Stimulated activated CD8-positive, alpha-beta memory T cell treated with anti-CD3 and anti-CD28 coated beads, Interleukin-4, amount 100 ng/mL, for 24 hours (primary cell): ENCODE measurements at places on chromosomes 13 and 19.

DNA sequence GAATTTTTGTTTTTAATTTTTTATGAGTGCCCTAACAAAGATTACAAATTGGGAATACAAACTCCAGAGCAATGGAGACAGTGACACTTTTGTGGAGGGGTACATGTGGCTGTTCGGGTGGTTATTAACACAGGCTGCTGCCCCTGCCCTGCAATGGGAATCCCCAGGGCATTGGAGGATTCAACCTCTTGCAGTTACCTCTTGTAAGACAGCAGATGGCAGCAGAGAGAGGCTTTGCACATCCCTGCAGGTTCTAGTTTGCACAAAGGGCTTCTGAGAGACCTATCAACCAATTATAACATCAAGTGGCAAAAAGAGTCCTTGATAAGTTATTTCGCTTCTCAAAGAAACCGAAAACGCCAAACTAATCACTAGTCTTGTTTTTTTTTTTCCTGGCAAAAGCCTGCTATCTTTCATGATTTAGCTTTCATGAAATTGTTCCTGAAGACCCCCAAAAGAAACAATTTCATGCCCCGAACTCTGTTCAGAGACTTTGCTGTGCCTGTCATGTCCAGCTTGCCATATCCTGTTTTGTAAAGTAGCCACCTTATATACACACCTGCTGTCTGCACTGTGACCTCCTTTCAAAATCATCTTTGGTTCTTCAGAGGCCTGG, 10.4 kb downstream of the GJB2 start:
- DNase-seq = no peak

GRCh38 chr19:56841193-56841543, 642 bp upstream of the PEG3 start:
- DNase-seq = no peak

DNA sequence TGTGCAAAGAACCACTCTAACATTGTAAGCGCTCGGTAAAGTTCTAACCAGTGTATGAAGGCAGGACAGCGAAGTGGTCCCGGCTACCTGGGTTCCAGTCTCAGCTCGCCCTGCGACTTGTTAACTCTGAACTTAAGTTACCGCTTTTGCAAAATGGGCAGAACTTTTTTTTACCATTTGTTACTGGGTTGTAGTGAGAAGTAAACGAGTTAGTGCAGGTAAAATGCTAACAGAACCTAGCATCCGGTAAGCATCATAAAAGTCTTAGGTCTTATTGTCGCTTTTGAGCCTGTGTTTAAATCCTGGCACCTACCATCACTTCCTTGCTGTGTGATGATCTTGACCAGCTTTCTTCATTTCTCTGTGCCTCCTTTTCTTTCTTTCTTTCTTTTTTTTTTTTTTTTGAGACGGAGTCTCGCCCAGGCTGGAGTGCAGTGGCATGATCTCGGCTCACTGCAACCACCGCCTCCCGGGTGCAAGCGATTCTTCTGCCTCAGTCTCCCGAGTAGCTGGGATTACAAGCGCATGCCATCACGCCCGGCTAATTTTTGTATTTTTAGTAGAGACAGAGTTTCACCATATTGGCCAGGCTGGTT, 734 bp upstream of the TRMT1 start:
- no peak for DNase-seq

DNA sequence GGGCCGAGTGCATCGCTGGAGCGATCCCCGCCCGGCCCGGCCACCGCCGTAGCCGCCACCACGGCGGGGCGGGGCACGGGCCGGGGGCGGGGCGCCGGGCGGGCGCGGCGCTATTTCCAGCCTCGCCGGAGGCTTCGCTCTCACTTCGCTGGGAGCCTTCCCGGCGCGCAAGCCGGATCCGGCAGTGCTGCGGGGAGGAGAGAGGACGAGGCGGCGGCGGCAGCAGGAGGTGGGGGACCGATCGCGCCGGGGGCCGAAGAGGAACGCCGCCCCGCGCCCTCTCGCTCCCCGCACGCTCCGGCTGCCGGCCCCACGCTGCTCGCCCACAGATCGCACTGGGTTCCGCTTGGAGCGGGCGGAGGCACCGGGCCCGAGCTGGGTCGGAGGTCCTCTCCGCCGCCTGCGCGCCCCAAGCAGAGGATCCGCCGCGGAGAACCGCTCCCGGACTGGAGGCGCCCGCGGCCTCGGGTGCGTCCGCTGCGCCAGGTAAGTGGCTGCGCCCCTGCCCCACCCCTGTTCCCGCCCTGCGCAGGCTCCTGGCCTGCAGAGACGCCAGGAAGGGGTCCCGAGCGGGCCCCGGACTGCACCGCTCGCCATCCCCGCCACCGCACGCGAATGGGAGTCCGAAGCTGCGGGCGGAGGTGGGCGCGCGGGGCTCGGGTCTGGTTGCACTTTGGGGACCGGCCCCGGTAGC, at the start of gene CHST8:
Gene CHST8, plus strand, starts transcription at position 143 of the 694 bp plus-strand sequence. CDS start 67,309 bp downstream, outside the sequence.
- DNase-seq = no peak

- DNase-seq = no peak
Measured at GRCh38 chr19:13962699-13963602, 10.6 kb downstream of the DCAF15 start.

- DNase-seq = no peak
Measured at GRCh38 chr13:35347679-35348205, 128.7 kb downstream of the MAB21L1 start.

DNA sequence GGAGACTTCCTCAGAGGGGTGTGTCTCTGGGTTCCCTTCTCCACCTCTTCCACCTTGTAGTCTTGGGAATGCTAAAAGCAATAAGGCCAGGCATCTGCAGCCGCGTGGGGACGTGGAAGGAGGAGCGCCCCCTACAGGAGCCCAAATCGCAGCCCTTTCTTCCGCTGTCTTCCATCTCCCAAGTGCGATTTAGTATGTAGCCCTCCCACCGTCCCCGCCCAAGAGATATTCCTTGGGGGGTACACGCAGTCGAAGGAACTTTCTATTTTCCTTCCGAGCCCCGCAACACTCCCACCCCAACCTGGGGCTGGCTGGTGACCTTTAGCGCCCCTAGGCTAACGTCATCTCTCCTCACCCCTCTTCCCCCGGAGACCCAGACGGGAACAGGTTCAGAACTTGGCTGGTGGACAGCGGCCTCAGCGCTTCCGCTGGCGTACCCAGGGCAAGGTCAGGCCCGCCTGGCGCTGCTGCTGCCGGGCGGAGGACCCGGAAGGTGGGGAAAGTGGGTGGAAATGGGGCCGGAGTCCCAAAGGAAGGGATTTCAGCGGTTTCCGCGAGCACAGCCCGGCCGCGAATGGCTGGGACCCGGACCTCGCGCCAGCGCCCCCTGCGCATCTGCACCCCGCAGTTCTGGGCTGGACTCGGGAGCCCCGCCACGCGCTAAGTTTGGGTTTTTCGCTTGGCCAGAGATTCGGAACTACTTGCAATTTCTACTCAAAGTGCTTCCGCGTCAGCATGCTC, 2.1 kb upstream of the PCDH8 start:
- DNase-seq = peak; percentile 24

GRCh38 chr13:60134376-60134775, 29.4 kb downstream of the DIAPH3 start:
- DNase-seq = no peak

GRCh38 chr13:31909864-31910551, 121.6 kb upstream of the FRY start:
- DNase-seq = peak; percentile 15

DNA sequence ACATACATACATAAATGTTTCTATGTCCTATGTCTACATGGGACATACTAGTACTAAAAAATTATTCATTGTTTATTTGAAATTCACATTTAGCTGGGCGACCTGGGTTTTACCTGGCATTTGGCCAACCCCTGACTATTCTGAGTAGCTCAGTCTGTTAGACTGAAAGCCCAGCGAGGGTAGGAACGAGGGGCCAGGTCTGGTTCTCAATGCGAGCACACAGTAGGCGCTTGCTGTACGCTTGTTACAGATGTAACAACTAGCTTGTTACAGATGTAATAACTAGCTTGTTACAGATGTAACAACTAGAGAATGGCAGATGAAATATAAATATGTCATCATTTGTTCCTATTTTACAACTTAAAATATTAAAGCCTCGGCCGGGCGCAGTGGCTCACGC, 920 bp upstream of the ANO8 start:
- no peak for DNase-seq

DNA sequence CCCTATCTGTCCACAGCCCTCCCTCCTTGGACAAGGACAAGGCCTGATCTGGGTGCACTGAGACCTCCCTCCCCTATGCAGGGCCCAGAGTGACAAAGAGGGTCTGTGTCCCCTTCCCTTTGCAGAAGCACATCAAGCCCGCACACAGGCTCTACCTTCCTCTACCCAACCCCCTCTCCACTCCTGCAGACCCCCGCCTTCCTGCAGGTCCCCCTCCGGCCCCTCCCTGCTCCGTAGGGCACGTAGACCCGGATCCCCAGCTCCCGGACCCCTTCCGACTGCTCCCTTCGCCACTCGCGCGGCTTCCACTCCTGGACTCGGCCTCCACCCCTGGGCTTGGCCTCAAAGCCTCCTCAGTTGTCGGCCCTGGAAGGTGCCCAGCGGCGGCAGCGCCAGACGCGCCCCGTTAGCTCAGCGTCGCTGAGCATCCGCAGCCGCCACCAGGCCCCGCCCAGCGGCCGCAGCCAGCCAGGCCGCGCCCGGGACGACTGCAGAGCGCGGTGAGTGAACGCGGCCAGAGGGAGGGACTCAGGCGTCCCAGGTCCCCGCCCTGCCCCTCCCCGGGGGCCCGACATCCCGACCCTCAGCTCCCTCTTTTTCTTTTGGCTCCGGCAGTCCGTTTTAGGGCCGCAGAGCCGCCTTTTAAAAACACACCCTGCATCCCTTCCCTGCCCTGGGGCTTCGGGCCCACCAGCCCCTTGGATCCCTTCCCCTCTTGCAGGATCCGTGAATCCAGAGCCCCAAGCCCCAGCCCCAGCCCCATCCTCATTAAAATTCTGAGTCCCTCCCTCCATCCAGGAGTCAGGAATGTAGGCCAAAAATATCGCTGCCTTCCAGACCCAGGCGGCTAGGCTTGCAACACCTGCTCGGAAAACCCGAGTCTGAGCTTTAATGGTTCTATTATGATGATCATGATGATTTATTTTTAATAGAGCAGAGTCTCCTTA, 1.5 kb upstream of the MYADM start:
- peak; percentile 43 for DNase-seq

GRCh38 chr19:18611327-18612050, 1.2 kb upstream of the TMEM59L start:
- DNase-seq = no peak

GRCh38 chr13:113238536-113238935, 29.1 kb downstream of the CUL4A start:
- no peak for DNase-seq

- DNase-seq = peak; percentile 46
Measured at GRCh38 chr19:38852231-38853044, 2.7 kb upstream of the HNRNPL start.

DNA sequence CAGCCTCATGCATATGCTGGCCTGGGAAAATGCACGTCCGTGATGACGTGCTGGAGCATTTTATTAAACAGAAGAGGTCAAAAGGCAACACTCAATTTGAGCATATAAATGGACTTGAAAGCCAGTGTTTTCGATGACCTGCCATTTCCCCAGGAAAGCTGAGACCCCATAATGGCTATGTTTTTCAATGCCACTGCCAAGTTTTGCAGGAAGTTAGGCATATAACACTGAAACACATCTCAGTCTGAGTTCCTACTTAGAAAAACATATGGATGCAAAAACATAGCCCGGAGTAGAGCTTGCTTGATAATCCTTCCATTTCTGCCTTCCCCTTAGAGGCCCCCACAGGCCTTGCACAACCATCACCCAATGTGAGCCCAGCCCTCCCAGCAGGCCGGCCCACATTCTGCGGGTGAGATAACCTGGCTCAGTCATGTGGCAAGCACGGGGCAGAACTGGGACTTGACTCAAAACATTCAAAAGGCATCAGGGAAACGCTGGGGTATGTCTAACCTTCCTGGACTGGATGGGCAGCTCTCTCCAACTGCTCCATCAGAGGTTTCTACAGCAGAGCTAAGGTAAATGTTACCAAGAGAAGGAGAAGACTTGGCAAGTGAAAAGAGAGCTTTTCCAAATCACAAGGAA, 24.9 kb downstream of the EPS15L1 start:
- peak; percentile 48 for DNase-seq

DNA sequence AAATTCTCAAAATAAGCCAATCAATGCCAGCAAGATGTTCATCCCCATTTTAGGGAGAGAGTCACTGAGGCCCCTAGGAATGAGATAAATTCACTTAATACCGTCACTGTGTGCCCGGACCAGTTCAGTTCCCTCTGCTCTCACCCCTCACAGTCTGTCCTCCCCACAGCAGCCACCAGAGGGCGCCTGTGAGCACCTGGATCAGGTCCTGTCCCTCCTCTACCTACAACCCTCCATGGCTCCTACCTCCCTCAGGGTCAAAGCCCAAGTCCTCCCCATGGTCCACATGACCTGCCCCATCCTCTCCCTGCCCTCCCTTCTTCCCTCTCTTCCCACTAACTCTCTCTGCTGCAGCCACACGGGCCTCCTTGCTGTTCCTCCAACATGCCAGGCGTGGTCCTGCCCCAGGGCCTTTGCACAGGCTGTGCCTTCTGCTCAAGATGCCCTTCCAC, 42.0 kb upstream of the NFIC start:
- DNase-seq = peak; percentile 65

GRCh38 chr19:35018379-35018778, 11.9 kb upstream of the SCN1B start:
- no peak for DNase-seq

- DNase-seq = no peak
Measured at GRCh38 chr19:13350759-13351158, 155.5 kb downstream of the CACNA1A start.

DNA sequence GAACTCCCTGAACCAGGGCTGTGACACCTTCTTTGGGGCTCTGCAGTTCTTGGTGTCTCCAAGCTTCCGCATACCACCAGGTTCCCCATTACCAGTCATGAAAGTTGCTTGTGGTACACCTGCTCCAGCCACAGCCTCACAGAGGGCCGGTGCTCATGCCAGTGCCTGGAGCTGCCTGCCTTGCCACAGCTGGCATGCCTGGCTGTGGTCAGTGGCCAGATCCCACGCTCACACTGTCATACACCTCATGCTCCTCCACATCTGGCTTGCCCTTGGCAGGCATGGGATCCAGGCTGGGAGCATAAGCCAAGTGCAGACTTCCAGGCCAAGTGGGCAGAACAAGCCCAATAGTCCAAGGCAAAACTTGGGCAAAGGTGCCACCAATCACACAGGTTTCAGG, 1054.9 kb downstream of the SLITRK5 start:
- DNase-seq = no peak

DNA sequence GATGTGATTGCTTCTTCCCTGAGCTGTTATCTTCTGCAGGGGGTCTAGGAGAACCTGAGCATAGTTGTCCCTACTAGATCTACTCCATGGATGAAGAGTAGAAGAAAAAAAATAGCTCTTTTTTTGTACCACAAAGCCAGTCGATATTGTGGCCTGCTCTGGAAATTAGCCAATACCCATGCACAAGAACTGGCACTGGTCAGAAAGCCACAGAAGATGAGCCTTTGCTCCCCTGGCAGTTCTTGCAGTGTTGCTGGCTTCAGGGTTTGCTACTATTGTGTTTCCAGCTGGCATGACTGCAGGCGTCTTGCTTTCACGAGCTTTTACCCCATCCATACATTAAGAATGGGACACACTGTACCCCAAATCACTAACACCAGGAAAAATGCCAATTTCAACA, 547.7 kb upstream of the KLF12 start:
- DNase-seq = no peak

DNA sequence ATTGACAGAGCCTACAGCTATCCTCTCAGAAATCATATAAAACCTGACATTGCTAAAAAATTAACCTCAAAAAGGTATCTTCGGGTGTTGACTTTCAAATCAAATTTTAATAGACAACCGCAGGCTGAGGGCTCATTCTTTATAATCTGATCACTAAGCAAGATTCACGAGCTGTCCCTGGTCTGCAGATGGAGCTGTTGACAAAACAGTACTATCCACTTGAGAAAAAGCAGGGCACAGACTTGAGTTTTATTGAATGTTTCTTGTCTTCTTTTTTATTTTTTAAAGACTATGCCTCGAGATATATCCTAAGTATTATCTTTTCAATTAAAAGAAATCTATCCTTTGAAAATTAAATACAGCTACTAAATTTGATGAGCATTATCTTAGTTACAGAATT, 540.5 kb downstream of the PCDH9 start:
- no peak for DNase-seq
